D721Med (cell line): ENCODE measurements at places on chromosomes 5 and 9.

DNA sequence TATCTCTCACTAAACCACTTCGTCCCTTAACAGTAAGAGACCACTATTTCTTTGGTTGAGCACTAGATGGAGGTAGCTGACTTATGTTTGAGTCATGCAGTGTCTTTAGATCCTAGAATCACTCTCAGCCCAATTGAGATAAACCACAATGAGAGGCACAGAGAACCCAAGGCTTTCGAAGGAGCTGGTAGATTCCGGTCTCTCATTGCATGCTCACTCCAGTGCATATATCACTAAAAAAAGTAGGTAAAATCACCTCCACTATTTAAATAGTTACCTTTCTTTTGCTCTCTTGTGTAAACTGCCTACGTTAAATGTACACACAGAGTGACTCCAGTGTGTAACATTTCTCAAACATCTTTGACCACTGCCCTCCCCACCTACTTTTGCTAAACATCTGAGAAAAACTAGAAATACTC, 27.6 kb downstream of the ACTL7A start:
- no peak for DNase-seq

DNA sequence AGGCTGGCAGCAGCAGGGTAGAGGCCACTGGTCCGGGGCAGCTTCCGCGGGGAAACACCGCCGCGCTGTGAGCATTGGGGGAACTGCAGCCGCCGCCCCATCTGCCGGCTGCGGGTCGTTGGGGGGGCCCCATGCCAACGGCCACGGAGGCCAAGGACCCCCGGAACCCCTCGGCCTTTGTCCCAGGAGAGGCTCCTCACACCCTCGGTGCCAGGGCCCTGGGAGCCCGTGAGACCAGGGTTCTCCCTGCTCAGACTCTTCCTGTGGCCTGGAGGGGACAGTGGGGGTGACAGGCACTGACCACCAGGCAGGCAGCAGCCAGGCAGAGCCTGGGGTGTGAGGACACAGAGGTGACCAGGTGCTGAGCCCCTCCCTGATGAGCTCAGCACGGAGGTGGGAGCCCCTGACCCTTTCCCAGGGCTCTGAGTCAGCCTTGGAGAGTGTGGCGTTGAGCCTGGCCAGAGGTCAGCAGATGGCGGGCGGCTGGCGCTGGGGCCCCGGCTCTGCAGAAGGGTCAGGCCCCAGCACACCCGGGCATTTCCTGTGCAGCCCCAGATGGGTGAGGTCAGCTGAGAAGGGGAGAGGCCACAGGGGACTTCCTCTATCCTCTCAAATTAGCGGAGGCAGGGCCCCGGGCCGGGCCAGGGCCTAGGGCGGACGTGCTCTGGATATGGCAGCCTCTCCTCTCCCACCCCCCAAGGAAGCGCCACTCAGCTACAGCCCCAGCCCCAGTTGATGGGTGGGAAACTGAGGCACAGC, 17.9 kb upstream of the EGFL7 start:
- peak; percentile 91 for DNase-seq

GRCh38 chr9:91530829-91531228, 107.2 kb upstream of the NFIL3 start:
- DNase-seq = no peak

DNA sequence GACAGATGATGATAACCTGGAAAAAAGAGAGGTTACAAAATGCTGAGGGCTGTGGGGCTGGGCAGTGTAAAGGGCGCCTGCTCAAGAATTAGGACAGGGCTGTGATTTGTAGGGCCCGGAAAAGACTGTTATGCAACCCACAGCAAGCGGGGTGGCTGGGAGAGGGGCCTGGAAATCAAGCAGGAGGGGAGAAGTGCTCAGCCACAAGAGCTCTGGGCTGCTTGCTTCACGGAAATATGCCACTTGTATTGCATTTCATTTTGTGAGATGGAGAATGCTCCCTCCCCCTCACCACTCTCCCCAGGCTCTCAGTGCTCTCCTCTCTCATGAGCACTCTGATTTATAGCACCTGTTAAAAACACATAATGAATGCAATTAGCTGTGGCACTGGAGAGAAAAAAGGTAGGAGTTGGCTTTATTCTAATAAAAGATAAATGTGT, 8.4 kb upstream of the HAND1 start:
- no peak for DNase-seq

DNA sequence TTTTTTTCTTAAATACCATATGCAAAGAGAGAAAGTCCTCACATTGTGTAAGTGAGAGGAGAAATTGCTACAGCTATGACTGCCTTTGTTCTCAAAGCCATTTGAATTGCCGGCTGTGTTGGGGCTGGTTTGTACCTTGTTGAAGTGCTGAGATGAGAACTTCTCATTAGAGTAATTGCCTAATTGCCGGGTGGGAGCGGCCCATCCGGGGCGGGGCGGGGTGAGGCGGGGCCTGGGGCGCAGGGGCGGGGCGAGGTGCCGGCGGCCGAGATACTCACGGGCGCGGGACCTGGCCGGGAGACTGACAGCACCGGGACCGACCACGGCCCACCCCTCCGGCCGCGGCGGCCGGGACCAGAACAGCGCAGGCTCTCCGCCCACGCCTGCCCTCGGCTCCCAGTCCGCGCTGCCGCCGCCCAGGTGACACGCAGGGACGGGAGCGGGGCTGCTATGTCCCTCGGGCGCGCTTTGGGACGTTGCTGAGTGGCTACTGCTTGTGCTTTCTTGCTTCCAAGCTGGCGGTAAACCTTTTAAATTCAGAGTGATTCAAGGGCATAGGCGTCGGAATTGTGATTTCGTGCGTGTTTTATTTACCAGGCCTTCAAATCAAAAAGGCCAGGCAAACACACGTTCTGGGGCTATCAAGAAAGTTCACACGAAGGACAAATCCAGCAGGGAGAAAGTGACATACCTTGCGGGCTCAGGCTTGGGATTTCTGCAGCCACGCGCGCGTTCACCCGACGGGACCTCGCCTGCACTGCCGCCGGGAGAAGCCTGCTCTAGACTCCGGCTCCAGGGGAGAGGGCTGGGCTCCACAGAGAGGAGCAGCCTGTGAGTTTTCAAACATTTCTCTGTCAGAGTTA, 269.1 kb downstream of the FANCC start:
- peak; percentile 61 for DNase-seq

GRCh38 chr5:127943061-127943371, 140.6 kb upstream of the SLC12A2 start:
- DNase-seq = no peak

DNA sequence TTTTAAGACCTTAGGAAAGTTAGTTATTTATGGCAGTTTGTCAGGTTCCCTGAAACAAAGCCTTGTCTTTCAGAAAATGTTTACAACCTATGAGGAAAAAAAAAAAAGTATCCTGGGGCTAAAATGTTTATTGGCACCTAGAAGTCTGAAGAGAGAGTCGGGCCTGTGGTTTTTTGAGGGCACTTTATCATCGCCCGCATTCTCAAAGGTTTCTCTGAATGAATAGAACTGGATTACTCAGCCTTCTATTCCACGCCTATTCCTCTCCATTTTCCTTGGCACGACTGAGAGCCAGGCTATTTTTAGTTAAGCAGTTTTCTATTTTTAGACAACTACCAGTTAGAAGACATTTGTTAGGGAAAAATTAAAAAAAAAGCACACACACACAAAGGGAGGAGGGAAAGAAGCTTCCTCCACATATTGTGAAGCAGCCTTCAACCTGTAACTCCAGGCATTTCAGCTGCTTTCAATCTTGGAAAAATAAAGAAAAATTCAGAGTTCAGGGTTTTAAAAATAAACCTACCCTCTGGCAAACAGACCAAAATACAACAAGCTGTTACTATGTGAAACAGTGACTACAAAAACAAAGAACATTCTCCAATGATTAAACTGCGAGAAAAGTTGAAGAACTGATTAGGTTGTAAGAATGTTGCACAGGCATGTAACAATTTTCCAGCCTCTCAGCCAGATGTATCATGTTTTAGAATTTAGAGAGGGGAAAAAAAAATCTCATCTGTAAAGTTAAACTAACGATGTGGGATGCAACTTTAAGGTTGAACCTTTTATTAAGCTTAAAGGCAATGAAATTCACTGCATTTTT, 97.0 kb downstream of the MEF2C start:
- no peak for DNase-seq

DNA sequence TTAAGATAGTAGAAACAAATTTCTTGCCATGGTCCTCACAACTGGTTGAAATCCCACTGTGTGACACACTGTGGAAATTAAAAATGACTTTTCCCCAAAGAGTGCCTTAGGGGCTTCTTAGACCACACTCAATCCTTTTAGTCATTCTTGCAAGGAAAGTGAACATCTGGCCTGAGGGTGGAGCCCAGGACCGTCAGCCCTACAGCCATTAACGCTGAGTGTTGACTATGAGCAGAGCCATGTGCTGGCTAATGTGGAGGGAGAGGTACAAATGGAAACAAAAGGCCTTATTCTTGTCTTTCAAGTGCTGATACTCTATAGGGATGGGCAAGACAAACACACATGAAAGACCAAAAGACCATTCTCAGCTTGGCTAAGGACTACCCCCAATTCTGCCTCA, 456.5 kb downstream of the ZSWIM6 start:
- no peak for DNase-seq

DNA sequence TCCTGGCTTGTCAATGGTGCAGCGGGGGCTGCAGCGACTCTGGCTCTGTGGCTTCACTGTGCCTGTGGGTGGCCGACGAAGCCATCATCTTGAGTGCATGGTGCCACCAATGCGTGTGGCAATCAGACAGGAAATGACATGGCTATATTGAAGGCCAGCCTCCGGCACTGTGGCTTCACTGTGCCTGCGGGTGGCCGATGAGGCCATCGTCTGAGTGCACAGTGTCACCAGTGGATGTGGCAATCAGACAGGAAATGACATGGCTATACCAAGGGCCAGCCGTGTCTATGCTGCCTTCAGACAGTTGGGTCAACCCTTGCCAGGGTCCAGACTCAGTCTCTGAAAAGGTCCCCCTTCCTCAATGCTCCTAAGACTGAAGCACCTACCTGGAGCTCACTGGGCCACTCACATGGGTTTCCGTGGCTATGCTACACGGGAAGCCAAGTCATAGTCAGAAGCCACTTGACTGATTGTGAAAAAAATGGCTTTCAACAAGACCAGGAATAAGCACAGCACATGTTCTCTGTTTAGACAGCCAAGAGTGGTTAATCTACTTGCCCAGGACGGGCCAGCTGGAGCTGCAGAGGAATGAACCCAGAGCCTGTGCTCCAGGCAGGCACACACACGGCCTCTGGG, 67.5 kb upstream of the S1PR3 start:
- DNase-seq = no peak

DNA sequence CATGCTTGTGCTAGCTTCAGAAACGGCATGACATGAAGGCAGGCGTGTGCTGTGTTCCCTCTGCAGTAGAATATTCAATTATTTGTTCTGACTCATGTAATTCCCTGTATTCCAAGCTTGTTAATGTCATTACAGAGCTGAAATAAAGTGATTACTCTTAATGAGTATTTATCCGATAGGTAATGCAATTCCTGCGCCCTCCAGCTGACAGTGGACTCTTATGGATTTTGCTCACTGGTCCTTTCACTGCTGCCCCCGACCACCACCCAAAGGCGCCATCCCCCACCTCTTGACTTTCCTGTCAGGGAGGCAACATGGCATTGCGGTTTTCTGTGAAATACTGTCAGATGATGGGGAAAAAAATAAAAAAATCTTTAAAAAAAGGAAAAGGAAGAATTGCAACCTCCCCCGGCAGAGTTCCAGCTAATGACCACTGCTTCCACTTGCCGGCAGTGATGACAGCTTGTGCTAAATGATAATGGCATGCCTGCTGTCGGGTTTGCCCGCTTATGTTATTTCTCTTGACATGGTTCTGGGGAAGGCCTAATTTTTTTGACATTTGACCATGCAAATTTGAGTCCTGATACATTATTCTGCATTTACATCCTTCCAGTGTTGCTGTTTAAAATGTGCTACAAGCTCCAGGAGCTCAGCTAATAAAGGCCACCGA, 335.3 kb upstream of the ADAMTS16 start:
- DNase-seq = no peak

- DNase-seq = no peak
Observed at GRCh38 chr9:114995681-114996221, 65.4 kb upstream of the TNFSF8 start.

DNA sequence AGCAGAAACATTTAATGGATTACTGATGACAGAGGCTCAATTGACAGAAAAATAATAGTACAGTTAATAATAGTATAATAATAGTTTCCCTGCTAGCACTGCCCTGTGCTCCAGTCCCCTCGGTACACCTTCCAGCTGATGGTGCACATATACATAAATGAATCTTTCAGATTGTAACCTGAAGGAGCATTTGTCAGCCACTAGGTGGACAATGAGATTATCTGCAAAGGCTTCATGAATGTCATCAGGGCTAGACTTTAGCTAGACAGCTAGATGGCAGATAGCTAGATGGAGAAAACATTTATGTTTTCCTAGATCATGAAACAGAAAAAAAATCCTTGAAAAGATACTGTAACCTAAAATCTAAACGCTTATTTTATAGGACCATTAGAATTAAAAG, 304.4 kb upstream of the SMC2 start:
- DNase-seq = no peak

GRCh38 chr5:72214168-72214567, 105.9 kb downstream of the MRPS27 start:
- no peak for DNase-seq

- no peak for DNase-seq
Observed at GRCh38 chr5:153835891-153836515, 202.7 kb downstream of the FAM114A2 start.

DNA sequence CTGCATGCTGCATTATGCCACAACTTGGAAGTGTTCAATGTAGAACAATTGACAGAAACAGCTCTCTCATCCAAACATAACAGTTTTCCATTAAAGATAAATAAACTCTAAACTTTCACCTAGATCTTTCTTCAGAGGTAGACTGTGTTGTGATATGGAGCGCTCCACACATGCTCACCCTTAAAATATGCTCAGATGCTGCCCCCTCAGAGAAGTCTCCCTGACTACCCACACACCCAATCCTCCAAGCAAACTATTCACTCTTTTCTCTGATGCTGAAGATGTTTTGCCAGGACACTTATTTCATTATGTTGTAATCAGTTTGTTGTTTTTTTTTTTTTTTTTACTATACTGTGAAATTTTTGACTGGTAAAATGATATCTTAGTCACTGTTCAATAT, 206.6 kb upstream of the RASA1 start:
- no peak for DNase-seq

- DNase-seq = no peak
Observed at GRCh38 chr5:123628860-123629544, 117.0 kb downstream of the CSNK1G3 start.

- no peak for DNase-seq
Observed at GRCh38 chr5:60830581-60831127, 13.4 kb downstream of the ELOVL7 start.

DNA sequence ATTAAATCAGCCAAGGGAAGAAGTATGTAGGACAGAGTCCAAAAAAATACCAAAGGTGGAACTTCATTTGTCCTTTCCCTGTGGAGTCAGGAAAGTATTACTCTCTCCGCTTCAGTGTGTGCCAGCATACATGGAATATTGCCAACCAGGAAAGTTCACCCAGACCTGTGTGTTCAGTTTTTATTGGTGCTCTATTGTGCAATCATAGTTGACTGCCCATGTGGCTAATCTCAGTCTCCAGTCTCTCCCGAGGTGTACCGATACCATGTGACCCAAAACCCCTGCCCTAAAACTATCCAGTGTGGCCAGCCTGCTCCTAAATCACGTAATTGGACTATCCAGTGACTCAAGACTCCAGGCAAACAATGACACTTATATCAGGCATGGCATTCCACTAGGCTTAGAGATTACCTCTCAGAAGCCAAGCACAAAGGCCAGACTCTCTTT, 38.8 kb downstream of the NFX1 start:
- DNase-seq = no peak

- no peak for DNase-seq
Observed at GRCh38 chr5:103119070-103119764, 721 bp downstream of the GIN1 start.

GRCh38 chr5:115246361-115246991, 16.2 kb downstream of the PGGT1B start:
- DNase-seq = no peak
